Activated naive CD8-positive, alpha-beta T cell treated with anti-CD3 and anti-CD28 coated beads for 36 hours (primary cell): ENCODE measurements at places on chromosomes 12 and 14. TPM values are rescaled to one million over a fixed set of nuclear protein-coding genes. Genes with fewer than 3 reads are reported as not detected.
A peak's percentile ranks its signal among the peaks of the same experiment; 100 is the strongest.

Gene KRT75
- not detected for total RNA-seq

GRCh38 chr12:124566161-124566996, 1.0 kb downstream of the NCOR2 start:
- H3K27ac ChIP-seq = peak overlapping the region; percentile 88
- peak overlapping the region; percentile 93 for H3K4me3 ChIP-seq
- H3K4me1 ChIP-seq = peaks cover 32% of the 10 kb centered on the region
- no peaks in the 10 kb centered on the region for H3K27me3 ChIP-seq
- peak; percentile 74 for DNase-seq

- H3K27me3 ChIP-seq = no peaks in the 10 kb centered on the region
- no peak for DNase-seq
- H3K4me3 ChIP-seq = no peak overlapping the region
- peaks cover 9% of the 10 kb centered on the region for H3K36me3 ChIP-seq
Observed at GRCh38 chr12:122406701-122407164, 15.7 kb downstream of the CLIP1 start.

- no peak overlapping the region for H3K27ac ChIP-seq
- no peaks in the 10 kb centered on the region for H3K4me1 ChIP-seq
- DNase-seq = no peak
- no peaks in the 10 kb centered on the region for H3K27me3 ChIP-seq
- H3K4me3 ChIP-seq = no peak overlapping the region
Observed at GRCh38 chr12:71208053-71208685, 50.4 kb upstream of the TSPAN8 start.

GRCh38 chr12:16796168-16796567, 190.2 kb upstream of the LMO3 start:
- no peaks in the 10 kb centered on the region for H3K36me3 ChIP-seq
- H3K4me1 ChIP-seq = no peaks in the 10 kb centered on the region
- H3K27ac ChIP-seq = no peak overlapping the region
- no peak overlapping the region for H3K4me3 ChIP-seq
- no peak for DNase-seq

Gene ZFHX2
- total RNA-seq = 1.1 TPM

DNA sequence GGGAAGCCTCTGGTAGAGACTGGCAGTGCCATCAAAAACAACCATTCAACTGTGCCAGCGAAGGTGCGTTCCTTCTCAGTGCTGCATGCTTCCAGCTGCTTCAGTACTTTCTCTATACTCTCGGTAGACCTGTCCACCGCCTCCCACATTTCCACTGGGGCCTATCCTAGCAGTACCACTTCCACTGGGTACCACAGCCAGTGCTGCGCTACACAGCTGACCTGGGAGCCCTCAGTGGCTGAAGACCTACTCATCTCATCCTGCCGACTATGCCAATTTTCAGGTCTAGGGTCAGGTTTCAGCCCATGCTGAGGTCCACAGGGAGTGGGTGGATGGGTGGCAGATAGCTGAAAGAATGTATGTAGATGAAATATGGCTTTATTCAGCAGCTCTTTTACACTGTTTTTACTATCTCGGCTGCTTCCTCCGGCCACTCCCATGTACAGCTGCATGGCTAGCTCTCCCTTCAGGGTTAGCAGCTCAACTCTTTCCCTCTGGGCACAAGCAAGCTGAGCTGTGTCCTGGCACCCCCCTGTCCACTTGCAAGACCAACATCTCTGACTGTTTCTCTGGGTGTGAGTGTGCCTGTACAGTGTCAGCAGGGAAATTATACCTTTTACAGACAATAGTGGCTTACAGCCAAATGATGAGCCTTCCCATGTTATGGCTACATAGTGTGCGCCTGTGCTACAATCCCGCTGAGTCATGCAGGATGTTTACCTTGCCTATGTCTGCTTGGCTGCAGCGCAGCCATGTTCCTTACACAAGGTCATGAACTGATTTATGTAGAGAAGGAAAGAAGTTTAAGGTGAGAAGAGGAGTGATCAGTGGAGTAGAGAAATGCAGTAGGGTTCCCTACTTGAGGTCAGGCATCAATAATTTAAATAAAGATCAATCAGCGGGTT, 125.7 kb upstream of the DDHD1 start:
- H3K4me3 ChIP-seq = no peak overlapping the region
- H3K27ac ChIP-seq = no peak overlapping the region
- H3K27me3 ChIP-seq = no peaks in the 10 kb centered on the region
- peaks cover 12% of the 10 kb centered on the region for H3K36me3 ChIP-seq
- H3K4me1 ChIP-seq = no peaks in the 10 kb centered on the region

DNA sequence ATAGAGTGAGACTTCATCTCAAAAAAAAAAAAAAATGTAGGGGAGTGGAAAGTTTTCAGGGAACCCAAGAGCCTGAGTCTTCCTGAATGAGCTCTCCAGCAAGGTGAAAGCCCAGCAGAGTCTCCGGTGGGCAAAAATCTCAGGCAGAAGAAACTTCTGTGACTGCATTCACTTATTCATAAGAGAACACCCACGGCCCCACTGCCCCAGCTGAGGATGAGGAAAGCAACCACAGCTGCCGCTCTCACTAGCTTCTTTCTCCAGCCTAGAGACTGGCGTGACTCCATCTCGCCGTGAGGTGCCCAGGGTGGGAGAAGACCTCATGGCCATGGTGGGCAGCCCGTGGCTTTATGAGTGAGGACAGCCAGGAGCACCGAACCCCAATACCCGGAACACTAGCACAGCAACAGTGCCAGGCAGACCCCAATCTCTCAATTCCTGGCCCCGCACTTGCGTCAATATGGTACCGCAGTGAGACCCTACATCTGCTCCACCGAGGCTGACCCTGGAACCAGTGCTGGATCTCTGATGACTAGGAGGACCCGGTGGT, 29.7 kb upstream of the DYNC1H1 start:
- no peaks in the 10 kb centered on the region for H3K36me3 ChIP-seq
- DNase-seq = no peak
- no peak overlapping the region for H3K27ac ChIP-seq
- no peak overlapping the region for H3K4me3 ChIP-seq
- peaks cover 4% of the 10 kb centered on the region for H3K4me1 ChIP-seq

- DNase-seq = peak; percentile 21
- no peaks in the 10 kb centered on the region for H3K27me3 ChIP-seq
- peaks cover 30% of the 10 kb centered on the region for H3K4me1 ChIP-seq
- peak overlapping the region; percentile 57 for H3K27ac ChIP-seq
- no peak overlapping the region for H3K4me3 ChIP-seq
Observed at GRCh38 chr12:112112409-112113133, 4.0 kb upstream of the NAA25 start.

- H3K27ac ChIP-seq = peak overlapping the region; percentile 98
- DNase-seq = peak; percentile 13
- no peaks in the 10 kb centered on the region for H3K27me3 ChIP-seq
- peak overlapping the region; percentile 89 for H3K4me3 ChIP-seq
Observed at GRCh38 chr14:99262977-99263448, 9.0 kb downstream of the BCL11B start.

Gene RIMKLB
- 7.1 TPM for total RNA-seq

Gene FANCM
- 13.3 TPM for total RNA-seq

DNA sequence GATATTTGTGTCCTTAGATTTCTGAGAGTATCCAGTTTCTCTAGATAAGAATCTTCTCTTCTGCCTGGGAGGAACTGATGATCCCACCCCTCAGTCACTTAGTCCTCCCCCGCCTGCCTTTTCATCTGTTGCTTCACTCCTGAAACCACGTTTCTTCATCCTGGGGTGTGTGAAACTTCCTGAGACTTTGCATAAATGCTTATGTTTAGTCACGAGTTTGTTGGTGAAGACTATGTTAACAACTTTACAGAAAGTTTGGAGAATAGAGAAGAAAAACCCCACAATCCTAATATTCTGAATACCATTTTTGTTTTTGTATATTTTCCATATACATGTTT, 33.2 kb downstream of the MARK3 start:
- peaks cover 39% of the 10 kb centered on the region for H3K4me1 ChIP-seq
- no peak for DNase-seq

Gene SLC10A1
- total RNA-seq = not detected

DNA sequence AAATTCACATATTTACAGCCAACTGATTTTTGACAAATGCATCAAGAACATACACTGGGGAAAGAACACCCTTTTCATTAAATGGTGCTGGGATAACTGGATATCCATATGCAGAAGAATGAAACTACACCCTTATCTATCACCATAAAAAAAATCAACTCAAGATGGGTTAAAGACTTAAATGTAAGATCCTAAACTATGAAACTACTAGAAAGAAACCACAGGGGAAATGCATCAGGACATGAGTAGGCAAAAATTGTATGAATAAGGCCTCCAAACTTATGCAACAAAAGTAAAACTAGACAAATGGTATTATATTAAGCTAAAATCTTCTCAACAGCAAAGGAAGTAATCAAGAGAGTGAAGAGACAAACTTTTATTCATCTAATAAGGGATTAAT, 242.6 kb downstream of the CPNE8 start:
- no peaks in the 10 kb centered on the region for H3K4me1 ChIP-seq
- no peak for DNase-seq
- H3K27ac ChIP-seq = no peak overlapping the region
- no peak overlapping the region for H3K4me3 ChIP-seq
- H3K36me3 ChIP-seq = peaks cover 6% of the 10 kb centered on the region

Gene GUCY2C
- total RNA-seq = not detected

DNA sequence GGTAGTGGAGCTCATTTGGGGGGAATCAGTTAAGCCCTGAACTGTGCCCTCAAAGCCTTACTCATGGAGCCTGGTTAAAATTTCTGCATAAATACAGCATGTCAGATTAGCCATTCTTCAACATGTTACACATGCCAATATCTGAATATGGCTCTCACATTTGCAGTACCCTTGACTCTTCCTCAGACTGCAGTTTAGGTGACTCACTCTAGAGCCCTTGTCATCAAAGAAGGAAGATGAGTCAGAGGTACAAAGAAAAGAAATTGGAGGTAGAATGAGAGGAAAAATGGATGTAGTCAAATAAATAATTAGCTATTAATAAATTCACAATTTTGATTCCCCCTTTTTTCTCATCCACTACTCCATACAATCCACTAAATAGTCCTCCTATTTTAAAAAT, 23.6 kb upstream of the OR4K2 start:
- no peaks in the 10 kb centered on the region for H3K4me1 ChIP-seq
- H3K36me3 ChIP-seq = no peaks in the 10 kb centered on the region
- no peak overlapping the region for H3K27ac ChIP-seq
- DNase-seq = no peak
- peaks cover 7% of the 10 kb centered on the region for H3K27me3 ChIP-seq
- no peak overlapping the region for H3K4me3 ChIP-seq

GRCh38 chr12:51386351-51386750, 4.9 kb downstream of the GALNT6 start:
- no peak overlapping the region for H3K4me3 ChIP-seq
- H3K4me1 ChIP-seq = peaks cover 66% of the 10 kb centered on the region
- H3K27me3 ChIP-seq = no peaks in the 10 kb centered on the region
- DNase-seq = no peak
- no peak overlapping the region for H3K27ac ChIP-seq
- peaks cover 32% of the 10 kb centered on the region for H3K36me3 ChIP-seq
